Activated CD4-positive, alpha-beta T cell treated with anti-CD3 and anti-CD28 coated beads for 1 hour (primary cell): ENCODE measurements at places on chromosomes 3 and 15.

GRCh38 chr3:11844891-11845290, 1.8 kb downstream of the TAMM41 start:
- DNase-seq: no peak

DNA sequence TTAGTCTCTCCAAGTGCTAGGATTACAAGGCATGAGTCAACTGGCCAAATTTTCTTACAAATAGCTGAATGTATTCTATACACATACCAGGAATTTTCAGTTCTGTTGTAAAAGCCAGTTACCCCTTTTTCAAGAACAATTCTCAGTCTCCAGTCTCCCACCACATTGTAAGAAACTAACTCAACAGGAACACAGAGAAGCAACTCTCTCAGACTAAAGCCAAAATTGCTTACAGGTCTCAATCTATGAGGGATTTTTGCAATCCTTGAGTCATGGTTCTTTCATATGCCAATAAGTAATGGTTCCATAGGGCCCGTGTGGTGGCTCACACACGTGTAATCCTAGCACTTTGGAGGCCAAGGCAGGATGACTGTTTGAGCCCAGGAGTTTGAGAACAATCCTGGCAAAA, 8.5 kb downstream of the IP6K2 start:
- no peak for DNase-seq

GRCh38 chr3:195253923-195254432, 17.0 kb downstream of the XXYLT1 start:
- DNase-seq: no peak

- no peak for DNase-seq
Observed at GRCh38 chr3:134126153-134126552, 96.4 kb upstream of the SLCO2A1 start.

DNA sequence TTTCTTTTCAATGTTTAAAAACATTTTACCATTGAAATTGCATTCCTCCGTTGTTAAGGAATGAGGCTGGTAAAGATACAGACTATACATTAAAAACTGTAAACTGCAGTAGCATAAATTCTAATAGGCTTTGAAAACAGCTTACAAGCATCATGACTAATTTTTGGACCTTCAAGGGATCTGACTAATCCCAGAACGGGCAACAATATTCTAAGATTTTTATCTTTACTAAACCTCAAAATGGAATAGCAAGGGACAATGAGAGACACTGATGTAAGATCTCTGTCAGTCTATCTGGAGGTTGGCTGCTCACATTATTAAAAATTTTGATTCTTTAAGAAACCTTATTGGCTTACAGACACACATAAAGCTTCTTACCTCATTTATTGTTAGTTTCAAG, 74.7 kb downstream of the BTD start:
- no peak for DNase-seq

GRCh38 chr15:59444980-59445545, 7.1 kb downstream of the FAM81A start:
- no peak for DNase-seq

DNA sequence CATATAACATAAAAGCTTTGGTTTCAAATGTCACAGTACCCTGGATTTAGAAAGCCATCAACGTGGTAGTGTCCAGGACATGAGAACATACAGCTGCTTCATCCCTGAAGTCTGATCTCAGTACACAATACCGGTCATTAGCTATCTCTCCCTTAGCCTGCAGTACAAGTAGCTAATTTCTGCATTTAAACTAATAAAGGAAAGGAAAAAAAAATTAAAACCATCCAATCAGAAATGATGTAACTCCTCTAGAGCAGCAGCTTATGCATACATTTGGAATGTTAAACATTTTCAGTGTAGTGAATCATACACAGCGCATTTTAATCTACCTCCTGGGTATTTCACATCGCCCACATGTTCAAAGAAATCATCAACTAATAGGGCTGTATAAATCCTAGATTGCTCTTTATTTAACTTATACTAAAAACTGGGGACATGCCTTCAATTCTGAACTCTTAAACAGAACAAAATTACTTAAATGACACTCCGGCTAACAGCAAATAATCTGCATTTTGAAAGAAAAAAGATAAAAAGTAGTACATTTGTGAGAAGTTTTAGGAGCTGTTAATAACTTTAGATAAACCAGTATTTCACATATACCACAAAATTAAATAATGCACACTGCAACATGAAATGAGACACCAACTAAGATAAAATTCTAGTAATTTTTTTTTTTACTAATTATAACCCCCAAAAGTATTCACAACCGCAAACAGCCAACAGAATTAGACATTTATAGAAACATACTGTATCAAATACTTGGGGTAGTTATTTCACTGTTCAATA, 3.7 kb downstream of the IGF2BP2 start:
- DNase-seq: no peak

DNA sequence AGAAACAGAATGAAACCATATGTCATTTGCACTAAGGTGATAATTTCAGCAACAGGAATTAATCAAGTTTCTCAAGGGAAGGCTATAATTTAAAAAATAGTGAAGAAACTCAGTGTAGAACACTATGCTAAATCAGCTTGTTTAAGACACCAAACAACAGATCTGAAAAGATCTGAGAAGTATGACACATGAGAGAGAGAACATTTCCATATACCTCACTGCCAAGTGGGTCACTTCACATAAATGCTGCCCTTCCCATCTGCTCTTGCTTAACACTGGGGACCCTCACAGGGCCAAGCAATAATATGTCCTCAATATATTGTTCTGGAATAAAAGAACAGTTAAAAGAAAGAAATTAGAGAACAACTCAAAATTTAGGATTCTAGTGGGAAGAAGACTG, 45.6 kb upstream of the CHMP2B start:
- DNase-seq: no peak

GRCh38 chr15:34753236-34753894, 1.4 kb downstream of the GJD2 start:
- DNase-seq: no peak

DNA sequence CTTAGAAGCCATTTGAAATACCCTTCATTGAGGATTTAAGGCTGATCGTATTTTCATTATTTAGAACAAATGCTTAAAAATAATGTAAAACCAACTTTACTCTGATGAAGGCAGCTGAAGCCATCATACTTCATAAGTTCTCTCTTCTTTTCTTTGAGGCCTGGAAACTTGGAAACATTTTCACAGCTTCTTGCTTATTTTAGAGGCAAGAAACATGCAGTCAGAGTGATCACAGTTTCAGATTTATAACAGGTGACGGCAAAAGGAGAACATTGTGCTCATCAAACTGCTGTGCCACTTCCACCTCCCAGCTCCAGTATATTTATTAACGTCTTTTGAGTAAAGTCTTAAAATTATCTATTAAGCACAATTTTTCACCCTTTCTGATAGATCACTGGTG, 376.1 kb downstream of the PTPRG start:
- no peak for DNase-seq

DNA sequence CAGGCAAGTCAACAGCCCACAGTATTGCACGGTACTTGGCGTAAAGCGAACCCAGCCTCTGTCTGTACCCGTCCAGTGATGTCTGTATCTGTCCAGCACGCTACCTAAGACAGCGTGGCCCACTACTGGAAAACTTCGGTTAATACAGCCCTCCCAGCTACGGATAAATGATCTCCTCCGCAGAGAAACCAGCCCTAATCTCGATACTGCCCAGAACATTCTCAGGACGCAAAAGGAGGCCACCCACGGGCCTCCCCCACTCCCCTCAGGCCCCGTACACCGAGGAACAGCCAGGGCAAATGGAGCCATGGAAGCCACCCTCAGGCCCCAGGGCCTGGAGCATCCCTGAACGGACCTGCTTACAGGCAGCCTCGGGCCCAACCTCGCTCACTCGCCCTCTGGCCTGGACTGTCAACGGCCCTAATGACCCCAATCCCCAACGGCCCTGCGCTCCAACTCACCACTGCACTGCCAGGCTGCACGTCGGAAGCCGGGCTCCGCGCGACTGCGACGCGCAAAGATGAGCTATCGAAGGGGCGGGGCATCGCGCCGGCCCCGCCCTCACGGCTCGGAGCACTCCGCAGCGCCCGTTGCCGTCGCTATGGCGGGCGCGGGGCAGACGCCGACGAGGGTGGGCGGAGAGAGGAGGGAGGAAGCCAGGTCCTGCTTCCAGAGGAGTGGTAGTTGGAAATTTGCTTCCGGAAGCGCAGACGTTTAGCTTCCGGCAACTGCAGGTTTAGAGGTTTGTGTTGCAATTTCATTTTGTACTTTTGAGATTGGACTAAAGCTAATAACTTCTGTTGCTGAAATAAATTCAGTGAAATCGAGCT, at the start of gene SKIC8:
SKIC8 (minus strand) TSS at position 509 of the 830 bp plus-strand sequence. CDS start 3,923 bp downstream, outside the sequence.
- peak; percentile 81 for DNase-seq

GRCh38 chr15:100920516-100921135, 1.5 kb downstream of the LRRK1 start:
- DNase-seq: no peak
